Pancreas (tissue), 10 donors: ENCODE measurements at places on chromosomes 2 and 18.

DNA sequence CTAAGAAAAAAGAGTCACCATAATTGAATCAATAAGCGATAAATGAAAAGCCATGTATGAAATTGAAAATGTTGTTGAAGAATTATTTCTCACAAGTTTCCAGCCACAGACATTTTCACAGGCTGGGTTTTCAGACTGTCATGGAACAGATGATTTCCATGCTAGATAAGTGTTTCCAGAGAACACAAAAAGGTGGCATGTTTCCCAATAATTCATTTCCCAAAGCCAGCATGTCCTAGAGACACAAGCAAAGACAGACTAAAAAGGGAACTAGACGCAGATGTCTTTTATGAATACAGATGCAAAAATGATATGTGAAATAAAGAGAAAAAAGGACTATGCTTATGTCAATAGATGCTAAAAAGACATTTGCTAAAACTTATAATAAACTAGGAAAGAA lies 255.1 kb downstream of the EIPR1 start:
- no peak overlapping the region for H3K4me3 ChIP-seq
- no peak for DNase-seq
- no peak overlapping the region for H3K27ac ChIP-seq

DNA sequence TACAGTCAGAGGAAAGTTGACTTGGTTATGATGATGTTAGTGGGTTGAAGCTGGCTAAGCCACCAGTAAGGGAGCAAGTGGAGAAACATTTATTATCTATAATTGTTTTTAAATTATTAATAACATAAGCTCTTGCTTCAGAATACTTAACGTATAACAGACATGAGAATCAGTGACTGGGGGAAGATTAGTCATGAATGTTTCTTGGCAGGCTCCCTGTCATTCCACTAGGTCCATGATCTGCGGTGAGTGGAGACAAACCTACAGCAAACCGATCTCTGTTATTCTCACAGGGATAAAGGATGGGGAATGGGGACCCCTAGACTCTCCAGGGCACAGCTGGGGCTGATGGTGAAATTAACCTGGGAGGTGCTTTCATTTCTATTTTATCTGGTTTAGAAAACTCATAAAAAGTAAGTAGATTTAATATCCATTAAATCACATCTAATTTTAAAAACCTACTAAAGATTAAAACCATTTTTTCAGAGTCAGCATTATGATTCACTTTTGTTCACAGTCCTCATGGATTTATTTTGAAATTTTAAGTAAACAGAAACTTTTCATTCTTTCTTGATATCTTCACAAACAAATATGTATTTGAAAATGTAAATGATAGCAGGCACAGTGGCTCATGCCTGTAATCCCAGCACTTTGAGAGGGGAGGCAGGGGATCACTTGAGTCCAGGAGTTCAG lies 420.3 kb downstream of the PTPRM start:
- no peak for DNase-seq
- no peak overlapping the region for H3K27ac ChIP-seq
- H3K4me3 ChIP-seq = no peak overlapping the region
- no peaks in the 10 kb centered on the region for H3K27me3 ChIP-seq

DNA sequence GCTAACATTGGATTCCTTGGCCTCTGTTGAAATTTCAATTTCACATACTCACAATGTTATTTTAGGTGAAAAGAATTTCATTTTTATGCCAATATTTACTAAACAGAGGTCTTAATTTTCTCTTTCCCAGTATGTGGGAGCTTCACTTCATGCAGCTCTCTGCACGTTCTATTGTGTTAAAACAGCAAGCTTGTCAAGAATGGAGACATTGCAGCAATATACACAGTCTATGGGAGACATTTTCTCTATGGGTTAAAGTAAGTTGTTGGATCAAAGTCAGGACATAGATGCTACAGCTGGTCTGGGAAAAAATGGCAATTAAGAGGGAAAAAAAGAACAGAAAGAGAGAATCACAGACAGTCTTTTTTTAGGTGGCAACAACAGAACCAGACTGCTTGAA lies 70.4 kb upstream of the ARHGAP15 start:
- H3K27ac ChIP-seq = no peak overlapping the region
- no peaks in the 10 kb centered on the region for H3K36me3 ChIP-seq
- H3K4me3 ChIP-seq = no peak overlapping the region
- H3K27me3 ChIP-seq = no peaks in the 10 kb centered on the region
- H3K4me1 ChIP-seq = no peaks in the 10 kb centered on the region

- no peaks in the 10 kb centered on the region for H3K27me3 ChIP-seq
- no peaks in the 10 kb centered on the region for H3K36me3 ChIP-seq
- H3K4me1 ChIP-seq = no peaks in the 10 kb centered on the region
- no peak for DNase-seq
- H3K4me3 ChIP-seq = no peak overlapping the region
Observed at GRCh38 chr2:187091664-187092063, 242.7 kb upstream of the ZSWIM2 start.

- DNase-seq = no peak
- peaks cover 7% of the 10 kb centered on the region for H3K36me3 ChIP-seq
- H3K4me1 ChIP-seq = no peaks in the 10 kb centered on the region
- H3K4me3 ChIP-seq = no peak overlapping the region
- H3K27me3 ChIP-seq = no peaks in the 10 kb centered on the region
Observed at GRCh38 chr2:84417453-84418145, 41.5 kb downstream of the SUCLG1 start.

DNA sequence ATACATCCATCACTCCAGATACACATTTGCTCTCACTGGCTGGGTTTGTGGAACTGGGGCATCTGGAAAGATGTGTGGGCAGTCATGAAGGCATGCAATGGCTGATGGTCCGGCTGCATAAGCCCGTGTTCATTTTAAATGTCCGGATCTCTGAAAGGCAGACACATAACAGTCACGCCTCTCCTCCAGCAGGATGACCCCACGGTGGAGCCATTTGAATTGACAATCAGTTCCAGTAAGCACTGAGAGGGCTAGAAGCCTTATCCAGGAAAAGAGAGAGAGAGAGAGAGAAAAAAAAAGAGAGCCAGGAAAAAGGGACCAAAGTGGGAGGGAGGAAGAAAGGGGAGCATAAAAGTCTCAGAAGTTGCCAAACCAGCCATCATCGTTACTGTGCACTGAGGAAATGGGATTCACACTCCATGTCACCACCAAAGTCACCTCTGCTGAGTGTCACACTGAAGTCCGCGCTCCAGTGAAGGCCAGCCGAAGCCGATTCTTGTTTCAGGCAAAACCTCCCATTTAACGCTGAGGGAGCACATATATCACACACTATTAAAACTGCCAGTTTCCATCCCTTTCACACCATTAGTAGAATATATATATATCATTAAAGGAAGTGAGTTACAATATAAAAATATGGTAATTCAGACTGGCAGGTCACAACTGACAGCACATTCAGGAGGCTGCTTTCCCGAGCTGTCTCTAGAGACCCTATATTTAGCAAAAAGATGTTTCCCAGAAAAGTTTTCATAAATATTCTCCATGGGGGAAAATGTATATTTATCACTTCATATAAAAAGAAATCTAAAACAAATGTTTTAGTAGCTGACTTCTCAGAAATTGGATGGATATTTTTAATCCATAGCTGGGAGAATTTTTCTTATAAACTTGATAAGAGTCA lies 142.0 kb downstream of the ACTR3 start:
- no peak overlapping the region for H3K4me3 ChIP-seq
- no peaks in the 10 kb centered on the region for H3K36me3 ChIP-seq
- H3K4me1 ChIP-seq = no peaks in the 10 kb centered on the region
- no peaks in the 10 kb centered on the region for H3K27me3 ChIP-seq
- DNase-seq = no peak

- no peaks in the 10 kb centered on the region for H3K36me3 ChIP-seq
- no peaks in the 10 kb centered on the region for H3K27me3 ChIP-seq
- no peak for DNase-seq
- H3K27ac ChIP-seq = no peak overlapping the region
- no peak overlapping the region for H3K4me3 ChIP-seq
Observed at GRCh38 chr18:49067071-49067470, 116.3 kb upstream of the SMAD7 start.

DNA sequence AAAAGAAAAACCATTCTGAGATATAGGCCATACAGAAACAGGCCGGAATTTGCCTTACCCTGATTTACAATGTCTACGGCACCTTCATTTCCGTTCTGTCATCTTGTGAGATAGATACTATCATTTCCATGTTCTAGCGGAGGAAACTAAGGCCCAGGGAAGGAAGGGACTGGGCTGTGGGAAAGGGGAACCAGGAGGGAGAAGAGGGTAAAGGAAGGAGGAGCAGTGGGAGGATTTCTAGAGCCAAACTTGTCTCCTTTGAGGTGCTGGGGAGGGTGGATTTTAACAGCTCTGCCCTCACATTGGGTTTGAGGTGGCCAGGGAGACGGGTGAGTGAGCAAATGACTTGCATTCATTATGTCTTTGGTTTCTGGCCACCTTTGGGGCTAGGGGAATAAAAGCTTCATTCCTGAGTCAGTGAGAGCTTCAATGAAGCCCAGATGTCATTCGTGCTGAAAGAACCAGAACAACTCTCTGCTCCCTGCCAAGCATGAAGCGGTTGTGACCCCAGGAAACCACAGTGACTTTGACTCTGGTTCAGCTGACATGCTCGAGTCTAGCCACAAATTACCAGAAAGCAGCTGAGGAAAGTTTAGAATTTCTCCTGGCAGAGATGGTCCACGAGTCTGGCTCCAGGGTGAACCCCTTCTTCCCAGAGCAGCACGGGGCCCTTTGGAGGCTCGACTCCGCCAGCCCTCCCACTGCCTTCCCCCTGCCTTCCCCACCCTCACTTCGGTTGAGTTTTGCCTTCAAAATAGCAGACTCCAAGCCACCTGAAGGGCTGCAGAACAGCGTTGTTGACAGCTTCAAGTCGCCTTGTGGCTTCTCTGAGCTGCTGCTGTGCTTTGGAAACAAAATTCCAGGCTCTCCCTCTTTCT lies 3.8 kb downstream of the ACTG2 start:
- H3K27me3 ChIP-seq = no peaks in the 10 kb centered on the region
- DNase-seq = no peak
- no peaks in the 10 kb centered on the region for H3K36me3 ChIP-seq

- H3K27me3 ChIP-seq = no peaks in the 10 kb centered on the region
- no peaks in the 10 kb centered on the region for H3K36me3 ChIP-seq
- H3K4me1 ChIP-seq = no peaks in the 10 kb centered on the region
- no peak overlapping the region for H3K27ac ChIP-seq
- no peak overlapping the region for H3K4me3 ChIP-seq
Observed at GRCh38 chr2:241759067-241759807, 17.4 kb upstream of the GAL3ST2 start.

GRCh38 chr2:57893786-57894185 lies 152.8 kb upstream of the VRK2 start:
- H3K27me3 ChIP-seq = no peaks in the 10 kb centered on the region
- H3K36me3 ChIP-seq = no peaks in the 10 kb centered on the region
- no peak for DNase-seq

DNA sequence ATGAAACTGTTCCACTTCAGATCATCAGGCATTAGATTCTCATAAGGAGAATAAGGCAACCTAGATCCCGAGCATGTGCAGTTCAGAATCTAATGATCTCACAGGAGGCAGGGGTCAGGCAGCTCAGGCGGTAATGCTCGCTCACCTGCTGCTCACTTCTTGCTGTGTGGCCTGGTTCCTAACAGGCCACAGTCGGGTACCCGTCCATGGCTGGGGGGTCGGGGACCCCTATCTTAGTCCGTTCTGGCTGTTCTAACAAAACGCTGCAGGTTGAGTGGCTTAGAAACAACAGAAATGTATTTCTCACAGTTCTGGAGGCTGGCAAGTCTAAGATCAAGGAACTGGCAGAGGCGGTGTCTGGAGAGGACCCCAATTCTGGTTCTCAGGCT lies 79.2 kb downstream of the ASB1 start:
- H3K4me3 ChIP-seq = no peak overlapping the region
- no peak overlapping the region for H3K27ac ChIP-seq
- no peak for DNase-seq
- H3K27me3 ChIP-seq = no peaks in the 10 kb centered on the region

- no peaks in the 10 kb centered on the region for H3K36me3 ChIP-seq
- DNase-seq = no peak
- H3K27ac ChIP-seq = no peak overlapping the region
Observed at GRCh38 chr18:47427923-47428637, 176.6 kb upstream of the SKOR2 start.

GRCh38 chr2:9179572-9180201 lies 26.9 kb upstream of the ASAP2 start:
- H3K4me3 ChIP-seq = no peak overlapping the region
- H3K36me3 ChIP-seq = no peaks in the 10 kb centered on the region
- no peaks in the 10 kb centered on the region for H3K27me3 ChIP-seq
- DNase-seq = no peak
- peak overlapping the region; percentile 83 for H3K27ac ChIP-seq
- H3K4me1 ChIP-seq = peaks cover 8% of the 10 kb centered on the region

DNA sequence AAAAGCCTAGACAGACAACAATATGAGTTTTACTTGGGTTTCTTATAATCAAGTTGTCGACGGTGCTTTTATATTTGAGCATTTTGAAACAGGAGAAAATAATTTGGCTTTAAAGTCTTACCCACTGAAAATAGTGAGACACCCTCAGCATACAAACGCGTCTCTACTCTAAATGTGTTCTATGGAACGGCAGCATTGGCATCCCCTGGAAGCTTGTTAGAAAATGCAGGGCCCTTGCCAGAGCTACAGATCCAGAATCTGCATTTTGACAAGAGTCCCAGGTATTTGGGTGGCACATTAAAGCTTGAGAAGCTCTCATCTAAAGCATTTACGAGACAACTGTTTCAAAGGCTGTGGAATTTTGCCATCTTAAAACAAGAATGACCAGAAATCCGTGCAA lies 163.5 kb downstream of the PID1 start:
- no peaks in the 10 kb centered on the region for H3K27me3 ChIP-seq
- H3K4me1 ChIP-seq = no peaks in the 10 kb centered on the region
- H3K27ac ChIP-seq = no peak overlapping the region
- no peak overlapping the region for H3K4me3 ChIP-seq
- DNase-seq = no peak

- no peaks in the 10 kb centered on the region for H3K27me3 ChIP-seq
- H3K4me3 ChIP-seq = no peak overlapping the region
- no peaks in the 10 kb centered on the region for H3K36me3 ChIP-seq
Observed at GRCh38 chr18:13003466-13003896, 12.3 kb downstream of the CEP192 start.

DNA sequence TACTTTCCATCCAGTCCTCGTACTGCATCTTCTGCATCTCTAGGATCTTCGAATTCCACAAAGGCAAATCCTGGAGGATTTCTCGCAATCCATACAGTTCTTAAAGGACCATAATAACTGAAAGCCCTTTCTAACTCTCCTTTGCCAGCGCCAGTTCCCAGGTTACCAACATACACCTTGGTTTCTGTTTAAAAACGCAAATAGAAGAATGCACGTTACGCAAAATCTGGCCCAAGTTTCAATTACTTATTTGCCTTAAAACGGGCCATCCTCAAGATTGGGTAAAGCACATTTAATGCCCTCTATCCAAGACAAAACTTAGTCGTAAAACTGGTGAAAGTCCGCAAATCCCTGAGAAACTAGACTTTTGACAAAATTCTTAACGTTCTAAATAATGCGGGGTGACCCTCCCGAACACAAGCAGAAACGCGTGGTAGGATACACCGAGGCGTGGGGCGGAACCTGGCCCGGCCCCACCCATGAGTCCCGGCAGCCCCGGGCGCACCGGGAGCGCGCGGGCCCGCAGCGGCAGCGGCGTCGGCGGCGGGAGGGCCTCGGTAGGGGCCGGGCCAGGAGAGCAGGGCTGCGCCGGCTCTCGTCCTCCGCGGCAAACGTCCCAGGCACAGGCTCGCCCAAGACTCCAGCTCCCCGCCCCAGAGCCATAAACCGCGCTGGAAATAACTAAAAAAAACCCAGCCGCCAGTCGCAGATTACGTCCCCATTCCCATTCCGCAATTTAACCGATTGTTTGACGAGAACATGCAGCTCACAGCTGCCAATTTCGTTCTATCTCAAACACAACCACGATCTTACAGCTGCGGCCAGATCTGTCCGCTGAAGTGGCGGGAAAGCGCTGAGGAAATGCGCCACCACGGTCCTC lies 910 bp downstream of the SRSF7 start:
- peak; percentile 82 for DNase-seq
- peak overlapping the region; percentile 97 for H3K27ac ChIP-seq
- no peaks in the 10 kb centered on the region for H3K36me3 ChIP-seq
- no peaks in the 10 kb centered on the region for H3K27me3 ChIP-seq
